ENCODE measurements at places on chromosomes 2 and 18.

- no peak for DNase-seq
Measured at GRCh38 chr2:76427452-76427851, 716.7 kb upstream of the GCFC2 start.

DNA sequence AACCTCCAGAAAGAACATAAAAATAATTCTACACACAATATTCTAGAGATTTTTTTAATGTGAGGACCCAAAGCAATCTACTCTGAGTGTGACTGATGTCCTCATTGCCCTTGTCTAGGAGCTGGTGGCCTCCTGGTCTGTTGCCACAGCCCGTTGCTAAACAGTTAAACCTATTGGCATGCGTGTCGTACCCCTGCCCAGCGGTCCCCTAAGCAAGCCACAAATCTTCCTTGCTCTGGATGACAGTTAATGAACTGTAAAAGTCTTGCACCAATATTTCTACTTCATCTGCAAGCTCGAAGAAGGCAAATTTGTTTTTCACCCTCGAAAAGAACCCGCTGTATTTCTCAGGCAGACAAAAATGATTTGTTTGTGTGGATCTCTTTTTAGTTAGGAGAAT is 489.1 kb upstream of the MEX3C start:
- DNase-seq = no peak

DNA sequence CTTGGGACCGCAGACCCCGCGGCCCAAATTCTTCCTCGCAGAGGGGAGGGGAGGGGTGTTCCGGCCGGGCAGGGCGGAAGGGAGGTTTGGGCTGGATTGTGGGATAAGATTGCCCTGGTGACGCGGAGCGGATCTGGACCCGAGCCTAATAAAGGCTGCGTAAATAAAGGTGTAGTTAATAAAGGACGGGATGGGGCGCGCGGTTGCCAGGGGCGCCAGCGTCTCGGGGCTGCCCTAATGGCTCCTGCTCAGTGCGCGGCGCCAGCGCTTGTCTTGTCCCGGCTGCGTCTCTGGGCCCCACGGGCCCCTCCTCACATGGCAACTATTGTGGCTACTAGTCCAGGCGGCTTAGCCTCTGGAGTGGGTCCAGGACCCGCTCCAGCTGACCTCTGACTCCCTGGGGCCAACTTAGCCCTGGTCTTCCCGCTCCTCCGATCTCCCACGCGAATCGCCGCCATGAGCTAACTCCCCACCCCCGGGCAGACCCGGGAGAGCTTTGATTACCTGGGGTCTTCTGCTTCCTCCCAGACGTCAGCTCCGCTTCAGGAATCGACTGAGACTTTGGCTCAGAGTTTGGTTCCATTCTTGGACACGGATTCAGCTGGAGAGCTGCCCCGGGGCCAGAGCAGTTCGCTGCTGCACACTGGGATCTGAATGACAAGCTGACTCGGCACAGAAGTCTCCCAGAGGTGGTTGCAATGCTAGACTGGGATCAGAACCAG is 36.5 kb downstream of the SLC25A52 start:
- DNase-seq = no peak

DNA sequence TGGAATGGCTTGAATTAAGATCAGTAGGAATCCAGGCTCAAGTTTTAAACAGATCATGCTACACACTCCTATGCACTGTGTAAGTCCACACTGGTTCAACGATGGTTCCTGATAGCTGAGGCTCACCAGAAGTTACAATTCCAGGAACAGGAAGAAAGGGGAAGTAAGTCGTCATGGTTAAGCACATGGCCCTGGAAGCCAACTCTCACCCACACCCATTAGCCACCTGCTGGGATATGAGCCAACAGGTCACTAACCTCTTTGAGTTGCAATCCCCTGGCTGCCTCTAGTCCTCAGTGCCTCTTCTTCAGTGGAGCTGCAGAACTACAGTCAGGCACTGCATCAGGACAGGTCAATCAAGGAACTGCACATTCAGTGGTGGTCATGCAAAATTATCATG is 133.5 kb downstream of the TMEM182 start:
- DNase-seq = peak; percentile 92

DNA sequence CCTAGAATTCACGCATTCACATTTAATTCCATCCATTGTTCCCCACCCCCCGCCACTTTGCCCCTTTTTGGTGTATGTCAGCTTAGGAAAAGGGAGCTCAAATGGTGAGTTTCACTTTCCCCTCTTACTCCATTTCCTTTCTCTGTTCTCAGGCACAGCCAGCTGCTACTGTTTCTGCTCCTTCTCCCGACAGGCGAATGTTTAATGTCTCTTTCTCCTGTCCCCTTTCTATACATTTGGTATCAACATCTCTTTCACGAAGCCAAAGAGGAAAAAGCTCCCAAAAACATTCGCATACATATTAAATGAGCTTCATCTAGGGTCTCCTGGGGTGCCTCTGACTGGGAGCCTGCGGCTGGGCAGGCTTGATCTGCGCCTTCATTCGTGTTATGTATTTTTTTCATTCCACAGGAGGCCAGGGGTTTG is 124.2 kb upstream of the SATB2 start:
- DNase-seq = no peak

- DNase-seq = no peak
Measured at GRCh38 chr2:17578466-17578928, 38.0 kb downstream of the VSNL1 start.

GRCh38 chr2:30986231-30986580 is 152.0 kb downstream of the GALNT14 start:
- no peak for DNase-seq

DNA sequence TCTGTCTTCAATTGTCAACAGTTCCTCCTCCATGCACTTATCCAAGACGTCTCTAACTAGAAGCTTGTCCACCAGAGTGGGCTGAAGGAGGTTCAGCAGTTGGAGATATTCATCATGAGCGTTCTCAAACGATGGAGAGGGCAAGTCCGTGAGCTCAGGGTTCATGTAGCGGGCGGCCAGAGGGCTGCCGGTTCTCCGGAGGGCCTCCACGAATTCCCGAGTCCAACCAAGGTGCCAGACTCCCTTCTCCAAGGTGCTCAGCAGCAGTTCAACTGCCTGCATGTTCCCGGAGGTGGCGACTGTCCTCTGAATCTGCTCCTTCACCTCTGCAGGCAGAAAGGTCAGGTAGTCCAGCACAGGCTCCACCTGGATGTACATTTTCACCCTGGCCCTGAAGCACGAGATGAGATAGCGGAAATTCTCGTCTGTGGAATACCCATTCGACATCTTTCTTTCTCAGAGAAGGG is 590 bp downstream of the IFIH1 start:
- DNase-seq = peak; percentile 69

- no peak for DNase-seq
Measured at GRCh38 chr18:67354692-67355091, 161.8 kb downstream of the DSEL start.

GRCh38 chr2:88517759-88518201 is 65.3 kb upstream of the FOXI3 start:
- DNase-seq = no peak

DNA sequence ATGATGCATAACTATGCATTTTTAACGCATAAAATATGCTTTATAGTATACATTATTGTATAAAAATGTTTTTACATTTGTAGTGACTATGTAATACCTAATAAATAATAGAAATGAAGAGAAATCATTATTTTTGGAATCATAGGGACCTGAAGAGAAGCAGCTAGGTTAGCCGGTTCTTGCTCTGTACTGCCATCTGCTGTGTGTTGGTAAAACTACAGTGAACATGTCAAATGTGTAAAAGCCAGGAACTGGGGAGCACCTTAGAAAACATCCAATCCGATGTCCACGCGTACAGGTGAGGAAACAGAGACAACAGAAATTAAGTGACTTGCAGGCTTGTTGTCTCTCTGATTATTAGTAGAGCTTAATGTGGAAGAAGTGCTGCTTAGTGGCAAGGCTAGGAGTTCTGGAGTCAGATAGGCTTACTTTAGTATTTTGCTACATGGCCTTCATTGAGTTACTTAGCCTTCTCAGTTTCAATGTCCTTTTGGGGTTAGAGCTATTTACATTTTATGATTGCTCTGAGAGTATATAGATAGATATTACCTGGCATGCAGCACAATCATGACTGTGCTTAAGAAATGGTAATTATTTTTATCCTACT is 386.5 kb downstream of the DLGAP1 start:
- peak; percentile 46 for DNase-seq

DNA sequence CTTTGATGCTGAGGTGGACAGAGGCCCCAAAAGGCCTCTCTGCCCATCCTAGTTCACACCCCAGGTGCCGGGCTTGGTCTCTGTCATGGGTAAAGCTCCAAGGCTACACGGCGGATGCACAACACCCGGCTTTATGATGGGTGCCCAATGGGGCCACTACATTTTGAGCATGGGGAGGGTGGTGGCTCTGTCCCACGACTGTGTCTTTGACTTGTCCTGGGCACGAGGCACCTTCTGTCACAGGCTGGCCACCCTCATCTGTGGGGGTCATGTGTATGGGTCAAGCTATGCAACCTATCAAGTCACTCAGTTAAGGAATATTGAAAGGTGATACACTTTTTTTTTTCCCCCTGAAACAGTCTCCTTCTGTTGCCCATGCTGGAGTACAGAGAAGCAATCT is 63.7 kb downstream of the EDAR start:
- no peak for DNase-seq

DNA sequence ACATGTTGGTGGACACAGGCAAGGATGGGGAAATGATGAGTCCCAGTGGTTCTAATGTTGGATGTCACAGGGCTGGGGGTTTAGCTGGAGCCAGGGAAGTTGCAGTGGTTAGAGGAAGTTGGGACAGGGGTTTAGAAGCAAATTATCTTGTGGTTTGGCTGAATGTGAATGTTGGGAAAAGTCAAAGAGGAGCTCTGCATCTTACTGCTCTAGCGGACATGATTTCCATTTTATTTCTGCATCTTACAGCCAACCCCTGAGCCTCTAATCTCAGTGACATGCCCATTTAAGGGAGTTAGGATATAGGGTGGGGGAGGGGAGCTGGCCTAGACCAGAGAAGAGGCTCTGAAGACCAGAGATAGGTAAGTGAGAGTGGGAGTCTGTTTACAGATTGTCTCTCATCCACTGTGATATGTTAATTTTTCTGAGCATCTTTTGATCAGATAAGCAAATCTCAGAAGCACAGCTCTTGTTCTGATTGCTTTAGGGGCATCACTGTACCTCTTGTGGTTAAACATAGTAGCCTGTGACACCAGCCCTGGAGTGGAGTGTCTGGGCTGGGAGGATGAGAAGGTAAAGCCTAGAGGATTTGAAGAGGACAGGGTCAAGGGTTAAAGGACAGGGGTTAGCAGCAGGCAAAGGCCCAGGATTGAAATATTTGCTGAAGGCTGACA is 43.6 kb downstream of the SETBP1 start:
- DNase-seq = no peak

- no peak for DNase-seq
Measured at GRCh38 chr2:235518322-235519090, 24.7 kb downstream of the AGAP1 start.
